CD8-positive, alpha-beta memory T cell (primary cell): ENCODE measurements at places on chromosomes 12 and 14.

- no peak for DNase-seq
- H3K4me3 ChIP-seq: no peak overlapping the region
- H3K27ac ChIP-seq: no peak overlapping the region
These were observed 10.1 kb downstream of the GSG1 start for GRCh38 chr12:13093191-13093847.

GRCh38 chr14:21098076-21098891 lies at the start of gene ZNF219:
ZNF219 (minus strand) TSS chr14:21098655; CDS start chr14:21093591, 5,064 bp downstream.
- H3K27ac ChIP-seq: no peak within 1 kb of the TSS
- H3K36me3 ChIP-seq: no peaks in the 10 kb centered on the region
- H3K27me3 ChIP-seq: no peaks in the 10 kb centered on the region
- peak; percentile 45 for DNase-seq
- H3K4me3 ChIP-seq: peak within 1 kb of the TSS; percentile 58

GRCh38 chr14:73026845-73027542 lies at the start of gene ZFYVE1:
ZFYVE1 (minus strand) TSS chr14:73027106; CDS start chr14:73024508, 2,598 bp downstream.
- H3K27me3 ChIP-seq: no peaks in the 10 kb centered on the region
- H3K36me3 ChIP-seq: peaks cover 11% of the 10 kb centered on the region
- peaks cover 23% of the 10 kb centered on the region for H3K4me1 ChIP-seq
- peak; percentile 84 for DNase-seq

DNA sequence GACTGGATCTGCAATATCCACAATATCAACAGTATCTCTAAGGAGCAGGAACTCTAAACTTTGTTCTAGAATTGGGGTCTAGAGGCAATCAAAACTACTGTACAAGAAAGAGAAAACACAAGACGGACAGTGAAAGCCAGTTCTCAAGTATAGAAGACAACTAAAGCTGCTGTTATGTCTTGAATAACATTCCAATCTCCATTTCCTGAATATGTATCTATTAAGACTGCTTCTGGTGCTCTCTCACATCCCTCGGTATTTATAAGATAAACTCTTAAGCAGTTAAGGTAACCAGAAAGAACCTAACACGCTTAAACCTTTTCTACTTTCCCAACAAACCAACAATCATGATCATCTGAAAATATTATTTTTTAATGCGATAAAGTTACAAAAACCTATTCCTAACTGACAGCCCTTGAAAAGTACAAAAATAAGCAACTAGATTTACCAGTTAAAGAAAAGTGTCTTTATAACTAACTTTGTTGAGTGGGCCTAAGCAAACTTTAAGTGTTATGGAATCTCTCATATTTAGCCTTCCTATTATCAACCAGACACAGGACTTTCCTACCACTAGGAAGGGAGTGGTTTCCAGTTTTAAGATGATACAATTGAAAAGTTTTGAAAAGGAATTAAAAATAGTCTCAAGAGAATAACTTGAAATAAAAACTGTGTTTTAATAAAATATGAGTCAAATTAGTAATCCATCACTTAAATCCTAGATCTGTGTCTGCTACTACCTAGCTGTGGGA lies 30.7 kb downstream of the NUMB start:
- H3K4me1 ChIP-seq: no peaks in the 10 kb centered on the region
- H3K27ac ChIP-seq: no peak overlapping the region
- H3K4me3 ChIP-seq: no peak overlapping the region
- DNase-seq: no peak
- H3K27me3 ChIP-seq: no peaks in the 10 kb centered on the region

DNA sequence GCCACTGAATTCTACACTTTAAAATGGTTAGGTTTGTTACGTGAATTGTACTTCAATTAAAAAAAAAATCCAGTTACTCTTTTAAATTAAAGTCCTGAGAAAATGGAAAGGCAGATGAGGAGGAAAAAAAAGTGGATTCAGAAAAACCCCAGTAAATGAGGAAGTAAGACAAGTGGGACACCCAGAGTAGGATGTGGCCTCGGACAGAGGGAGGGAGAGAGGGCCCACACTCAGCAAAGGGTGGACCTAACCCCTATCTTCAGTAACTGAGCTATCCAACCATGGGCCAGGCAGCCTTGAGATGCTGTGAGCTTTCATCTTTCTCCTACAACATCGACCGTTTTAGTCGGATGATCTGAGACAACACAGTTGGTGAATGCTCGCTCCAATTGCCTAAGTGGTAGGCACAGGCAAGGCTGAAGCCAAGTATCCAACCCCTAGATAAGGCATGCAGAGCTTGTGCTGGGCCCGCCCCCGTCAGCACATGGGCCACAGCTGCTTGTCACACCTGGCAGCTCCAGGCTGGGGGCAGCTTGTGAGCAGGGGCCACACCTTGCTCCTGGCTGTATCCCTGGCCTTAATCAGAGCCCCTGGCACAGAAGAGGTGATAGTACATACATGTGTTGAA lies 142.1 kb downstream of the TTC7B start:
- DNase-seq: no peak
- no peak overlapping the region for H3K27ac ChIP-seq
- H3K4me3 ChIP-seq: no peak overlapping the region

DNA sequence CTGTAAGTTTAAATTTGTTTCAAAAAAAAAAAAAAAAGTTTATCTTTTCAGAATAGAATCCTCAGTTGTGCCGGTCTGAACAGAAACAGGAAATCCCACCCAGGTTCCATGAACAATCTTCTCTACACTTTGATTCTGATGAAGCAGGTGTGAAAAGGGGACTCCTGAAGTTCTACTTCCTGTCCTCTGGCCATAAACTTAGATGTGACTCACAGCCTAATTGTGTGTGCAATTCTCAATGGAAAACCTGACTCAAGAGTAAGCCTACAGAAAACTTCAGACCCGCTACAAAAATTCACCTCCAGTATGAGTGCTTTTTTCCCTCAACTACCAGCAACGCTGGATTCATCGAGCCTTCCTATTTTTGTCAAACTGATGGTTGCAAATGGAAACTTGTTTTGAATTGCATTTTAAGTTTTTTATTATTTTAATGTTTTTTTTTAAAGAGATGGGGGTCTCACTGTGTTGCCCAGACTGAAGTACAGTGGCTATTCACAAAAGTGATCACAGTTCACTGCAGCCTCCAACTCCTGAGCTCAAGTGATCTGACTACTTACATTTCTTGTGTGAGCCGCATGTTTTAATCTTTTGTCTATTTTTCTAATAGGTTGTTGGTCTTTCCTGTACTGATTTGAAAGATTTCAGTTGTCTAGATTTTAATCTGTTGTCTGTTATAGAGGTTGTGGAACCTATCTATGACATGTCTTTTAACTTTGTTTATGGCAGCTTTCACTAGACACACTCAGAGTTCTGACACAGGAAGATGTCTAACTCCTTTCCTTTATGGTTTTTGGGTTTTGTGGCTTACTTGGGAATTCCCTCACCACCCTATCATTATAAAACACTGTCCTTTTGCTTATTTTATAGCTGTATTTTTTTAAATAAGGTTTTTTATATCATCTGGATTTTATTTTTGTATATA lies 37.6 kb downstream of the ATG14 start:
- no peaks in the 10 kb centered on the region for H3K36me3 ChIP-seq
- no peaks in the 10 kb centered on the region for H3K27me3 ChIP-seq
- no peak overlapping the region for H3K4me3 ChIP-seq
- H3K27ac ChIP-seq: no peak overlapping the region
- DNase-seq: peak; percentile 68
